ENCODE measurements at places on chromosomes 1 and 21.

- DNase-seq: no peak
These were observed 22.7 kb upstream of the CCSAP start for GRCh38 chr1:229365569-229365968.

- DNase-seq: no peak
These were observed at the start of gene ACTL8 for GRCh38 chr1:17755120-17755519. ACTL8 (plus strand) TSS chr1:17755333; CDS start chr1:17823009, 67,676 bp downstream.

DNA sequence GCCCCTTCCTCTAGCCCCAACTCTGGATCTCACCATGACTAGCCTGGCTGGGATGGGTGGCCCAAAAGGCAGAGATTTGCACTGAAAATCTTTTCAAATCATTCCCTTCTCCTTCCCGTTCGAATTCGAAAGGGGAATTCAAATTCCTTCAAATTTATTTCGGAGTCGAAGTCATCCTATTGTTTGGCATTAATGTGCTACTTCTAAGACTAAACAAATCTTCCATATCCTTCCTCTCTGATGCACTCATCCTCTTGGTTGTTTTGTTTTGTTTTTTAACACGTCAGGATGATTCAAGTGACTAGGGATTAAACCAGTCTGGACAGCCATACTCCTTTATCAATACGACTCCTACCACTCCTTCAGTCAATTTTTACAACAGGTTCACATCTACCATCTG is 95.5 kb upstream of the SGIP1 start:
- no peak for DNase-seq

DNA sequence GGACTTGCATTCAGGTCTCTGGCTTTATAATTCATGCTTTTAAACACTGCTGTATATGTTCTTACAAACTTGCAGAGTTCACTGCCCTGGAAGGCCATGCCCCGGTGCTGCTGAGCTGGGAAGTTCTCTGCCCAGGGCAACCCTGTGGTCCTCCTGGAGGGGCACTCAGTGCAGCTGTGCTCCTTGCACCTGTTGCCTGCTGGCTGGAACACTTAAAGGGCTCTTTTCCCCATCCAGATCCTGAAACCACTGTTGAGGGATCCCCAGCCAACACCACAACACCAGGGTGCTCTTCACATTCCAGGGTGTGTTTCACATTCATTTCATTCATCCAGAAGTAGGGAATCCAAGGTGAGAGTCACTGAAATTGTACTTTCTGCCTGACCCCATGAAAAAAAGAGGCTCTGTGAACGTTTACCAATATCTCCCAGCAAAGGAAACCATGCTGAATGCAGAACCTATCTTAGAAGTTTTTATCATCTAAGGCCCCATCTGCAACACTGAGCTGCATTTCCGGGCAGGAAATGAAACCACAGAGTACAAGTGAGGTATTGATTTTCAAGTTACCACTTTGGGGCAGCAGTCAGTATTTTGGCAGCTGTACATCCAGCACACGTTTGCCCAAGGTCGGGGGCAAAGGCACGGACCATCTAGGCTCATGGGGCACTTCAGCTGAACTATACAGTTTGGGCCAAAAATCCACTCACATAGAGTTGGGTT is 16.4 kb upstream of the KIAA0040 start:
- DNase-seq: peak; percentile 20

GRCh38 chr1:215777370-215777925 is 210.3 kb downstream of the KCTD3 start:
- no peak for DNase-seq

DNA sequence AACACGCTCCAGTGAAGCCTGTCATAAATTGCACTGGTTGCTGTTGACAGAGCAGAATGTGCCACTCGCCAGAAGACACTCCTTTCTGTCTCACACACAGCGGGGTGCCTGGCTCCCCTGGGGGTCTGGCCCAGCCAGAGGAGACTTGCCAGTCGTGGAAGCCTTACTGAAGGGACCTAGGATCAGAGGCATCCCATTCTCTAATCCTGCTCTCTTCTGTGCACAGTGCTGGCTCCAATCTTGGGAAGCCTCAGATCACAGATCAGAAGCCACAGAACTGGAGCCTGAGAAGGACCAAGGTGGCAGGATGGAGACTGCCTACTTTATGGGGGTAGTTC is 1.4 kb downstream of the SLC9A1 start:
- DNase-seq: no peak

GRCh38 chr1:196423612-196424011 is 184.6 kb downstream of the KCNT2 start:
- no peak for DNase-seq

DNA sequence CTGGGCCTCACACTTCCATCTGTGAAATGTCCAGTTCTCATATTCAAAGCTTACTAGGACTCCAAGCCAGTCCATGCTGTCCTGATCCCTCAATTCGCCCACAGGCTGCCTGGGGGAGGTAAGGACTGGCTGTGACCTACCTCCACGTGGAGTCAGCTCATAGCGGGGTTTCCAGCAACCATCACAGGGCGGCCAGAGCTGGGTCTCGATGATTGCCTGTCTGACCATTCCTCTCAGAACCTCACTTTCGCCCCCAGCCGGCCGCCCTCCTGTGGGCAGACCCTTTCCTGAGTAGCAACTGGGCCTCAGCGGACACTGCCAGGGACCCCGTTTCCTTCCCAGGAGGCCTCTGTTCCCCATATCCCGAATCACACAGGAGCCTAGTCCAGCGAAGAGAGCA is 3.4 kb upstream of the RUNX3 start:
- no peak for DNase-seq

DNA sequence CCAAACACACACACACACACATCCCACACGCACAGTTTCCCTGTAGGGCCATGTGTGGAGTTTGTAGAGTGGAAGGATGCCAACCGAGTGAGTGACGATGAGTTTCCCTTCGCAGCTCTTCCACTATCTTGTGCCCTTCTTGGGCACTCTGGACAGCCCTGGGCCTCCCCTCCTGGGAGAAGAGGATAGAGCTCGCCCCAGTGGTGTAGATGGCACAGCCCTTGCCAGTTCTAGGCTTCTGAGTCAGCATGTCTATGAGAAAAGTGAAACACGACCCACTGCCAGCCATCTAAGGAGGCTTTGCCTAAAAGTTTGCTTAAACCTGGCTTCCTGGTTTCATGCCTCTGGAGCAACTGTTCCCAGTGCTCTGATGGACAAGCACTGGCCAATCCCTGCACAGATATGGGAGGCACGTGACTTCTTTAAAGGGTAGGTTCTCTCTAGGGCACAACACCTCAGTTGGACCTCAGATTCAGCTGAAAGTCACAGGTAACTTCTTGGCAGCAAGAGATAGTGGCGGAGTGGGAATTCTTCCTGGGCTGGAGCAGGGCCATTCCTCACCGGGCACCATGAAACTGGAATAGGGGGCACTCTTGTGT is 195.9 kb upstream of the GALNT2 start:
- no peak for DNase-seq

GRCh38 chr1:116334015-116334547 is 39.0 kb upstream of the ATP1A1 start:
- no peak for DNase-seq

GRCh38 chr21:14243874-14244273 is 27.9 kb downstream of the RBM11 start:
- DNase-seq: no peak

- DNase-seq: no peak
These were observed 79.5 kb upstream of the CSF3R start for GRCh38 chr1:36562181-36562685.

DNA sequence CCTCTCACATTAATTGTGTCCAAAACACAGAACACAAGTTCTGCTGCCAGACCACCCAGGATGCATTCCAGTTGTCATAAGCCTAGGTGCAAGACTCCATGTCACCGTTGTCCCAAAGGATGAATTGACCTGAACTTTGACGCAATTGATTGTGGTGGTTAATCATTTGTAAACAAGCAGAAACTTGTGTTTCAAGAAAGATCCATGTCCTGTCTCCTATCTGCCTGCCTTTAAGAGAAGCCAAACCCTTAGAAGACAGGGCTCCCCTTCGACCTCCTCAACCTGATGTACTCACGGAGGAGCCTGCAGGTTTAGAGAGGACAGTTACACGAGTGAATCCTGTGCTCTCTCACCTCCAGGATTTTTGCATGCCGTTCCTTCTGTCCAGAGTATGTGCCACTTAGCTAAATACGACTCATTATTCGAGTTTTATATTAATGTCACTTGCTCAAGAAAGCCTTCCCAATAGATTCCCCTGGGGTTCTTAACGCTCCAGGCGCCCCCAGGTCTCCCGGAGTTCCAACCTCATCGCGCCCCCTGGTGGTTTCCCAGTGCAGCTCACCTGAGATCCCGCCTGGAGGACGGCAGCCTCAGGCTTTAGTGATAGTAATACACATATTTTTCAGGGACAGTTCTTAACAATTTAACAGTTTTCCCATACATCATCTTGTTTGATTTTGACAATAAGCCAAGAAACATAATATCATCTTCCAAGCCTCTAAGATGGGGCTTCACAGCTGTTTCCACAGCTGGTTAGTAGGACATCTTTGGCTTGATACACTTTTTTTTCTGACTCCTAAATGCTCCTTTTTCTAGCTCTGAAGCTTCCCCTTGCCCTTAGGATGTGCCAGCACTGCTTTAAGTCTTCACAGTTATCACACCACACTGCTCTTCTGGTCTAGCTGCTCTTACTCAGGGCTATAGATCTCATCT is 2.4 kb upstream of the C8B start:
- DNase-seq: no peak

GRCh38 chr1:12056331-12056841 is 6.7 kb upstream of the TNFRSF8 start:
- no peak for DNase-seq

GRCh38 chr1:158732524-158732923 is 12.0 kb upstream of the OR6K3 start:
- DNase-seq: no peak

DNA sequence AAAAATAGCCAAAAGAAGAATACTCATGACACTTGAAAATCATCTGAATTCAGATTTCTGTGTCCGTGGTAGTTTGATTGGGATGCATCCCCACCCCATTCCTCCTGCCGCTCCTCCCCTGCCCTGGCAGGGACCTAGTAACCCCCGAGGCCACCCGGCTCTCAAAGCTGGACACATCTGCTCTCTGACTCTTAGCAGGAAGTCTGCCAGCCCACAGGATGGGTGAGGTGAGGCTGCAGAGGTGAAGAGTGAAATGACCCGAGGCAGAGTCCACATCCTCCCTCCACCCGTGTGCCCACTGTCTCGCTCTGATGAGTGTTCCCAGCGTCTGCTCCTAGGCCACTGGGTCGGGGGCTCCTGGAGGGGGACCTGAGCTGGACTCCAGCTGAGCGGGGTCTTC is 308.5 kb upstream of the VAMP3 start:
- DNase-seq: no peak

DNA sequence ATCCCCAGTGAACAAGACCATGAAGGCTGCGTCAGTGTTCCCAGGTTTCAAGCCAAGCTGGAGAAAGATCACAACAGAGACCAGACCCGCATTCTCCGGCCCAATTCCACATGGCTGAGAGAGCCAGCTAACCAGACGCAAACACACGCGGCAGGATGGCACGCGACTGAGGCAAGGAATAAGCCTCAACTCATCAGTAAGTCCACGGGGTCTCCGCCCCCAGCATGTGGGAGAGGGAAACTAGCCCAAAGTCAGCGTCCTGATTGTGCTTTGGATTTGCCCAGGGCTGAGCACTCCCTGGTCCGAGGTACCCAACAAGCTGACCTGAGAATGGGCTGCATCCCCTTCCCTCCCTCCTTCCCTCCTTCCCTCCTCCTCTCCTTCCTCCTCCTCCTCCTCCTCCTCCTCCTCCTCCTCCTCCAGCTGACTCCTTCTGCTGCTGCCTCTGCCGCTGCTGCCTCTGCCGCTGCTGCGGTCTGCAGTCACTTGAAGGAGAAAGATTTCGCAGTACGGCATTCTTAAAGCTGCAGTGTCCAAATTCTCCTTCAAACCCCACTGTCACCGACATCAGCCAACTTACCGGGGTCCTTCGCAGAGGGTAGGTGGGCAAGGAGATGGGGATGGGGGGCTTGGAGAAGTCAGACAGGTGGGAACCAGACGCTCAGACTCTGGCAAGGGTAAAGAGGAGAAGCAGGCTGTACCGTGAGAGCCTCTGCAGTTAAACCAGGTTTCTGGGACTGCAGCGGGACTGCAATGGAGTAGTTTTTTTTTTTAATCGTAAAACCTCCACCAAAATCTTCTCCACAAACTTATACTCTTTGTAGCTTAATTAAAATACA is 33.0 kb upstream of the H6PD start:
- DNase-seq: no peak

DNA sequence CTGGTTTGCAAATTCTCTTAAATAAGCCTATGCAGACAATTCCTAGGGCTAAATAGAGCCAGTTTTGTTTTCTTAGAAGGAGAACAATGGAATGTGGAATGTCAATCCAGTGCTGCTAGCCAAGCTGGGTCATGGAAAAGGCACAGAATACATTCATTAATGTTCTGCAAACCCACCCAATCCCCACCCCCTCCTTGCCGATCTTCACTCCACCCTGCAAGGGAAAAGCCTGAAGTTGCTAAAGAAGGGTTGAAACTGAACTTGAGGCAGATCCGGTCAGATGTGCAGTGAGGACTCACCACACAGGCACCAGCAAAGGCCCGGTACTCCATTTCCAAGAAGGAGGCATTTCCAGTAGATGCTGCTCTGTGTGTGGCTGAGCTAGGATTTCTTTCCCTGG is 179.6 kb downstream of the PLPP3 start:
- no peak for DNase-seq

GRCh38 chr1:228268881-228269265 is 61.0 kb downstream of the OBSCN start:
- DNase-seq: no peak

GRCh38 chr1:7732331-7732730 is 38.8 kb upstream of the VAMP3 start:
- DNase-seq: no peak

- DNase-seq: no peak
These were observed 110.5 kb downstream of the TOMM20 start for GRCh38 chr1:235018161-235018560.

- no peak for DNase-seq
These were observed 54.1 kb downstream of the LDLRAD2 start for GRCh38 chr1:21865943-21866706.

DNA sequence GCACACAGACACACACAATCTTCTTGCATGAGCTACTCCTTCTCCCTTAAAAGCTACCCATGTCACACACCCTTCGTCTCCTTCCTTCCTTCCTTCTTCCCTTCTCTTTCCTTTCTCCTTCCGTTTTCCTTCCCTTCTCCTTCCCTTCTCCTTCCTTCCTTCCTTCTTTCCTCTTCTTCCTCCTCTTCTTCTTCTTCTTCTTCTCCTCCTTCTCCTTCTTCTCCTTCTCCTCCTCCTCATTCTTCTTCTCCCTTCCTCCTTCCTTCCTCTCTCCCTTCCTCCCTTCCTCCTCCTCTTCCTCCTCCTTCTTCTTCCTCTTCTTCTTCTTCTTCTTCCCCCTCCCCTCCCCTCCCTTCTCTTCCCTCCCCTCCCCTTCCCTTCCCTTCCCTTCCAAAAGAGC is 52.1 kb upstream of the LEPR start:
- DNase-seq: no peak

GRCh38 chr1:184860535-184860934 is 105.9 kb upstream of the EDEM3 start:
- DNase-seq: no peak

DNA sequence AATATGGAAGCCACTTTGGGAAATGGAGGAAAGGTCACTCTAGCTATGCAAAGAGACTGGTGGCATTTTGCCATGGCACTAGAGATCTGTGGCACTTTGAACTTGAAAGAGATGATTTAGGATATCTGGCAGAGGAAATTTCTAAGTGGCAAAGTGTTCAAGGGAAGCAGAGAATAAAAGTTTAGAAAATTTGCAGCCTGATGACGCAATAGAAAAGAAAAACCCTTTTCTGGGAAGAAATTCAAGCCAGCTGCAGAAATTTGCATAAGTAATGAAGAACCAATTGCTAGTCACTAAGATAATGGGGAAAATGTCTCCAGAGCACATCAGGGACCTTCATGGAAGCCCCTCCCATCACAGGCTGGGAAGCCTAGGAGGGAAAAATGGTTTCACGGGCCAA is 191.1 kb upstream of the B3GALT2 start:
- DNase-seq: no peak
